Astrocyte of the cerebellum (primary cell): ENCODE measurements at places on chromosomes 6 and 20.
A peak's percentile ranks its signal among the peaks of the same experiment; 100 is the strongest.

DNA sequence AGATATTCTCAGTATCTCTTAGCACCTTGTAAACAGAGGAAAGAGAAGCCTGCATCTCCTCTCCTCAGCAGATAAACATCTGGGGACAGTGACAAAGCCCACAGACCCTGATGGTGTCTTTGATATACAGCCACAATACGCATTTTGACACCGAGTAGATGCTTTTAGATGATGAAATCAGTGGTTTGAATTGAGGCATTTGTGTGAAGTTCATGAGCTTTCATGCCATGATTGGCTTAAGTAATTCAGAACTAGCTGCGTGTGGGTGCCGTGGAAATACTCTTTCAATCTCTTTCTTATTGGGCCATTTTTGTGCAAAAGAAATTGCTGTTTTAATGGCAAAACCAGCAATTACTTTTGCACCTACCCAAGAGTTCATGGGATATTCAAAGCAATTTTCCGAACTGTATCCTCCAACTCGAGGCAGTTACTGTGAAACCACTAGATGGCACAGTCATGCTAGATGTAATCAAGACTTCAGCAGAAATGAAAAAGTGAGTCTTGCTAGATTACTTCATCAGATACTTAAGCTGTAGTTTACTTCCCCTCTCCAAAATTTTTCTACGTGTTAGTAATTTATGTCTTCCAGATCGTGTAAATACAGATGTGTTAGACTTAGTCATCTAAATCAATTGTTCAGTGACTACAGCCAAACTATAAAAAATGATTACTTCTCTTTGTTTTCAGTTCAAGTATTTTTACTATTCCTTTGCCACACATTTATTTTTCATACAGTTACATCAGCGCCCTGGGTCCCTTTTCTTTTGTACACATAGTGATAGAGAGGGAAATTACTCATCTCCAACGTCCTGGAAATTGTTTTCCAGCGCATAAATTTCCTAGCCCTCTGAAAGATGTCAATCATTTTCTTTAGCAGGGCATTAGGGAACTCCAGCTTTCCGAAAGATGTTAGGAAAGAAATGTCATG is 49.4 kb downstream of the IYD start:
- DNase-seq = peak; percentile 81

- DNase-seq = no peak
Observed at GRCh38 chr6:74604279-74604678, 601.6 kb downstream of the COL12A1 start.

- DNase-seq = no peak
Observed at GRCh38 chr6:31270788-31271640, 878 bp downstream of the HLA-C start.

- peak; percentile 29 for DNase-seq
Observed at GRCh38 chr6:134714679-134715078, 235.2 kb downstream of the ALDH8A1 start.

DNA sequence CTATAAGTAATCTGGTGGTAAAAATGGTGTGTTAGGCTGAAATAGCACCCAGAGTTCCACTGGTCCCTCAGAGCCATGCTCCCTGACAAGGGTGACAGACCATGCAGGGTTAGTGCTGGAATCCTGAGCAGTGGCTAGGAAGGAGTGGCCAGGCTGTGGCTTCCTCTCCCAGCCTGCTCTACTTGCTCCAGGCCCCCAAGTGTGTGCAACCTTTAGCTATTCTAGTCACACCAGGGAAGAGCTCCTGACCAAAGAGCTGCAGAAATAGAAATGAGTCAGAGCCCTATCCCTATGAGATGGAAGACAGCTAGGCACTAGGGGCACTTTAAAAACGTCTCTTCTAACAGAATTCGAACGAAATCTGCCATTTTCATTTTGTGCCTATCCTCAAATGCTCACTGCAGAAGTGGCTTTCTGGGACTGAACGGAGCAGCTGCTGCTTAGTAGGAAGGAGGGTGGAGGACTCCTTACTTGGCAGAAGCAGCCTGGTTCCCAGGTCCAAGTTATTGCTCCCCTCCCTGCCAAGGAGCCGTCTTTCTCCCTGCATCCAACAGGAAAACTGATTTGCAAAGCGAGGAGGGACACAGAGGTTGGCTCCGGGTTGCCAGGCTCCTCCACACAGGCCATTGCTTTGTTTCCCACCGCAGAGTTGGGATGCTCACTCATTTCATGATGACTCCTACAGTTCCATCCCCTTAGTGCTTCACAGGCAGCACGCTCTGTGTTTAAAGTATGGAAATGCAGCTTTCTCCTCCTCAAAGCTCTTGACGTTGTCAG is 754.5 kb downstream of the C6orf118 start:
- no peak for DNase-seq
